ENCODE measurements at places on chromosomes 1 and 21.
A peak's percentile ranks its signal among the peaks of the same experiment; 100 is the strongest.

GRCh38 chr1:238457610-238458009 is 566.9 kb upstream of the ZP4 start:
- DNase-seq: no peak

DNA sequence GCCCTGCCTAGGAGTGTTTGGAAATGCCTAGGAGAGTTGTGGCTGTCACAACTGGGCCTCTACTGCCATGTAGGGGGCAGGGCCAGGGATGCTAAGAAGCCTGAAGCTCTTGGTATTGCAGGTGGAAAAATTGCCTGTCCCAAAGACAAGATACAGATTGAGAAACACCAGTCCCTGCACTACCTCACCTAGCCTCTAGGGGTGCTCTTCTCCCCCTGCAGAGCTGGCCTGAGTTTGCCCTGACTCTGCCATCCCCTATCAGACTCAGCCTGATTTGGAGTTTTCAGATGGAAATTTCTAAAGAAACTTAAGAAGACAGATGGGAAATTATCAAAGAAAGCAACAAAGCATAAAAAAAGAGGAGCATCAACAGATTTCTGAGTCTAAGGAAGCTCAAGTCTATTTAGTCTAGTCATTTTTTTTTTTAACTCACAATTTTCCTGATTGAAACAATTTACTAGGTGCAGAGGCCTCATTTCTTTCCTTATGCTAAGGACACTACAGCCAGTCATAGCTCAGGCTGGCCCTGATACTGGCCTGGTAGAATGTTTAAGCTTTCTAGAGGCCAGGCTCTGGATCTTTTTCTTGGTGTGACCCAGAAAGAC is 61.4 kb upstream of the LRRN2 start:
- DNase-seq: peak; percentile 62

DNA sequence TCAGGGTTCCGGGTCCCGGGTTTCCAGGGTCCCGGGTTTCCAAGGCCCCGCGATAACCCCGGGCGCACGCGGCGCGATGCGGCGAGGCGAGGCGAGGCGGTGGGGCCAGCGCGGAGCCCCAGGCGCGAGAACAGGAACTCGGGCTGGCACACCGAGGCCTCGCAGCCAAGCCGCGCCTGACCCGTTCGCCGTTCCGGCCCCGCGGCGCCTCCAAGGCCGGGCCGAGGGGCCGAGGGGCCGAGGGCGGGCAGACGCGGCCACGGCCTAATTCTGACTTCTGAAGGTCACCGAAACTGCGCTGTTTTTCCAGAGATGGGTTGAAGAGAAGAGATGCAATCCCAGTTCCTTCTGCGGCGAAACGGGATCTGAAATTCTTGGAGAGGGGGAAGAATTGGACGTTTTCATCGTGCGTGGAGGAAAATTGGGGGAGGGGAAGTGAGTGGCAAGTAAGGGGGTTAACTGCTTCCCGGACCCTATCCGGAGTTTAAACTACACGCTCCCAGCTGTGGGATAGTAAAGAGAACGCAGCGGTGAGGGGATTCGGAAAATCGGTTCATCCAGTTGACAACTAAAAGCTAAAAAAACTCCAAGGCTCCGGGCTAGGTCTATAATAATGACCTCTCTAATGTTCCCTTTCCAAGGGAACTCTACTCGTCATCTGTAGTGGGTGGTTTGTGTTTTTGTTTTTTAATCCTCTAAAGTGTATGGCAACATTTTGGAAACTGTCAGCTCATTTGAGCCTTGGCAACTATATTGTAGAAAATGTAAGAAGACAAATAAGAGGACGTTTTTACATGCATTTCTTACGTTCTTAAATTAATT is 8.2 kb downstream of the TBX15 start:
- DNase-seq: no peak

- DNase-seq: no peak
These were observed 39.3 kb downstream of the RGS7 start for GRCh38 chr1:241317676-241318075.

- DNase-seq: no peak
These were observed 25.2 kb downstream of the PROK1 start for GRCh38 chr1:110476028-110476765.

Data from stimulated activated CD8-positive, alpha-beta memory T cell treated with anti-CD3 and anti-CD28 coated beads, Interleukin-4, amount 100 ng/mL, for 48 hours (primary cell).